ENCODE measurements at places on chromosomes 11 and 22.

GRCh38 chr22:44032126-44032730, 8.1 kb downstream of the PARVB start:
- no peak for DNase-seq

DNA sequence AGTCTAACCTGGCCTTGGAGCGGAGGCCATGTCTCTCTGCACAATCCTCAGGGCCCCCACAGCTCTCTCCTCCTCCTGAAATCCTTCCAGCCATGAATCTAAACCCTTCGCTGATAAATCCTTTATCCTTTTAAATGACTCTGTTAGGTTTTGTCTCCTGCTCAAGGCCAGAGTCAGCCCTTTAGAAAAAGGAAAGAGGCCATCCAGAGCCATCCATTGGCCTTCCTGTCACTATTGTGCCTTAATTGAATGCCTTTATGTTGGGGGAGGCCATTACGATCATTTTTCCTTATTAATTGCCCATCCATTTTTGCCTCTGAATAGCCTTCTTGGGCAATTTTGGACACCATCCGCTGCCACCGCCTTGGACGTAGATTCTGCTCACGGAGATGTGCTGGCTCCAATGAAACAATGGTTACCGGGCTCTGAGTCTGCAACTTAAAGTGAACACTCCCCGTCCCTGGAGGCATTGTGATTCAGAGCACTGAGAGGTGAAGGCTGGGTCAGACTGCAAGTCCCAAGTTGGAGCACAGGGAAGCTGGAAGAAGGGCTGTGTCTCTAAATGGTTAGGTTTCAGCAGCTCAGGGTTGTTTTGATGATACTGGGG, 213.0 kb upstream of the E2F8 start:
- DNase-seq = no peak

GRCh38 chr11:57325735-57326048, 940 bp upstream of the TNKS1BP1 start:
- no peak for DNase-seq

DNA sequence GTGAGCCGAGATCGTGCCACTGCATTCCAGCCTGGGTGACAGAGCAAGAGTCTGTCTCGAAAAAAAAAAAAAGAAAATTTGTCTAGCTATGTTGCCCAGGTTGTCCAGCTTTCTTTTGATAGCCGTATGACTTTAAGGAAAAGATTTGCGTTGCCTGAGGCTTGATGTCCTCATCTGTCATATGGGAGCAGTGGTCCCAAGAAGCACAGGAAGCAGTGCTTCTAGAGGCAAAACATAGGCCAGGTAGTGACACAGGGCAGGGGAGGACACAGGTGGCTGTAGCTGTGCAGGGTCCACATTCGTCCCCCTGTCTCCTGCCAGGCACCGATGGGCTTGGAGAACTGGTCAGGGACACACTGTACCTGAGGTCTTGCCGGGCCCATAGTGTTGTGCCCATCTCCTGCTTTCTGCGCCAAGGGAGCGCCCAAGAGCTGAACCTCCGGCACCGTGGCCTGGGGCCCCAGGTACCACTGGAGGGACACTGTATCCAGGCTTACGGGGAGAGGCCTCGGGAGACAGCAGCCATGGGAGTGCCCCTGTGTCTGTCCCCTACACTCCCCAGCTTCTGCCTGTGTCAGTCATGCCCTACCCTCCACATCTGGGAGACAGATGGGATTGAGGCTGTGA, 1.4 kb downstream of the LRRC74B start:
- DNase-seq = no peak

DNA sequence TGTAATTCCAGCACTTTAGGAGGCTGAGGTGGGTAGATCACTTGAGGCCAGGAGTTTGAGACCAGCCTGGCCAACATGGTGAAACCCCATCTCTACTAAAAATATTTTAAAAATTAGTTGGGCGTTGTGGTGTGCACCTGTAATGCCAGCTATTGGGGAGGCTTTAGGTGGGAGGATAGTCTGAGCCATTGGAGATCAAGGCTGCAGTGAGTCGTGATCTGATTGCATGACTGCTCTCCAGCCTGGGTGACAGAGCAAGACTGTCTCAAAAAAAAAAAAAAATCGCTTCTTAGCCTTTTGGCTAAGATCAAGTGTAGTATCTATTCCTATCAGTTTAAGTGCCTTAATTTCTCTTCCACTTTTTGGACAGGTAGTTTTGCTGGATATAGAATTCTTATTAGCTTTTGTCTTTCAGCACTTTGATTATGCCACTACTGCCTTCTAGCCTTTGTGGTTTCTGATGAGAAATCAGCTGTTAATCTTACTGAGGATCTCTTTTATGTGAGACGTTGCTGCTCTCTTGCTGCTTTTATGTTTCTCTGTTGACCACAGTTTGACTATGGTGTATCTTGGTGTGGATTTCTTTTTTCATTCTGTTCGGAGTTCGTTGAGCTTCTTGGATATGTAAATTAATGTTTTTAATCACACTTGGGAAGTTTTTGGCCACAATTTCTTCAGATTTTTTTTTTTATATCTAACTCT, 24.7 kb downstream of the CHEK1 start:
- no peak for DNase-seq

DNA sequence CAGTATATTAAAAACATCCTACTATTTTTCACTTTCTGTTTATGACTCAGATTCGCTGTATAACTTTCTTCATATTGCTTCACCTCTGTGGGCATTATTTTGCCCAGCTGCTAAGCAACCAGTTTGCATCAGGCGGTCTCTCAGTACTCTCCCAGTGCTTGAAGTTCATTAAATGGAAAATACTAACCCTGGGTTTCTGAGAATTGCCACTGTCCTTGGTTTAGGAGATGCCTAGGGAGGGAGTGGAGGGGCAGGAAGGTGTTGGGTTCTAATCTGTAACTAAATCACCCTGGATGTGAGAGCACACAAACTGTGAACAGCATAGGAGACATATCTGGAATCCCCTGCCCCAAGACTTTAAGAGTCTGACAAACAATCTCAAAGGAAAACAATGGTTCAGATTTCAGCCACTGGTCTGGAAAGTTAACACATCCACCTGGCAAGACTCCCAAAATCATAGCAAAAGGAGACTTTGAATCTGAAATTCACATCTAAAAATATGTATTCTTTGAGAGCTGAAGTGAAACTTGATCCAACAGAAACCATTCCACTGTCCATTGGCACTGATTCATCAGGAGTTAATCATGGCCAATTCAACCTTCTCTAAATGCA, 540.0 kb downstream of the SOX6 start:
- DNase-seq = peak; percentile 35

DNA sequence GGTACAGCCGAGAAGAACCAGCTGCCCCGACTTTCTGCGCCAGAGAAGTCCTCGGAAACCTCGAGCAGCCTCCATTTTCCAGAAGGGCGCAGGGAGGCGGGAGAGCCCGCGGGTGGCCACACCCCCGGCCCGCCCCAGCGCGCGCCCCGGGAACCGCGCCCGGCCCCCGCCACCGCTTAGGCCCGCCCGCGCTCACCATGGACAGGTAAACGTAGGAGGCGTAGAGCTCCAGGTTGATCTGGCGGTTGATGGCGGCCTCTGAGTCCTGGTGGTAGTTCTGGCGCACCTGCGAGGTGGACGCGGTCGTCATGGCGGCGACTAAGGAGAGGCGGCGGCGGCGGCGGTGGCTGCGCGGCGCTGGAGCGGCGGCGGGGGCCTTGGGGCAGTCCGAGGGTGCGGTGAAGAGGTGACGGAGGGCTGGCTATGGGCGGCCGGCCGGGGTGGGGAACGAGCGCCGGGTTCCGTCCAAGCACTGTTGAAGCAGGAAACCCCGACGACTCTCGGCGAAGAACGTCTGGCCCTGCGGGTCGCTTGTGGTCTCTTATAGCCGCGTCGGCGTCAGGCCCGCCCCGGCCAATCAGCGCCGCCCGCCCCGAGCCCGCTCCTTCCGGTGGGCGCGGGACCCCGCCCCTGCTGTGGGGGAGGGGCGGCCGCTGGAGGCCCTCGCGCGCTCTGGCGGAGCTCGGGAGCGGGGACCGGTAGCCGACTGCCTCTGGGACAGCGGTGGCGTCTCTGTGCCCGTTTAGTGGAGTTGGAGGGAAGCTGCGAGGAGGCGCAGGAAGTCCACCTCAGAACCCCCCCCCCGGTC, at the start of gene FTH1:
Gene FTH1, minus strand, starts transcription at position 519 of the 808 bp plus-strand sequence. Its CDS starts 209 bp downstream, at position 310.
- DNase-seq = peak; percentile 95

DNA sequence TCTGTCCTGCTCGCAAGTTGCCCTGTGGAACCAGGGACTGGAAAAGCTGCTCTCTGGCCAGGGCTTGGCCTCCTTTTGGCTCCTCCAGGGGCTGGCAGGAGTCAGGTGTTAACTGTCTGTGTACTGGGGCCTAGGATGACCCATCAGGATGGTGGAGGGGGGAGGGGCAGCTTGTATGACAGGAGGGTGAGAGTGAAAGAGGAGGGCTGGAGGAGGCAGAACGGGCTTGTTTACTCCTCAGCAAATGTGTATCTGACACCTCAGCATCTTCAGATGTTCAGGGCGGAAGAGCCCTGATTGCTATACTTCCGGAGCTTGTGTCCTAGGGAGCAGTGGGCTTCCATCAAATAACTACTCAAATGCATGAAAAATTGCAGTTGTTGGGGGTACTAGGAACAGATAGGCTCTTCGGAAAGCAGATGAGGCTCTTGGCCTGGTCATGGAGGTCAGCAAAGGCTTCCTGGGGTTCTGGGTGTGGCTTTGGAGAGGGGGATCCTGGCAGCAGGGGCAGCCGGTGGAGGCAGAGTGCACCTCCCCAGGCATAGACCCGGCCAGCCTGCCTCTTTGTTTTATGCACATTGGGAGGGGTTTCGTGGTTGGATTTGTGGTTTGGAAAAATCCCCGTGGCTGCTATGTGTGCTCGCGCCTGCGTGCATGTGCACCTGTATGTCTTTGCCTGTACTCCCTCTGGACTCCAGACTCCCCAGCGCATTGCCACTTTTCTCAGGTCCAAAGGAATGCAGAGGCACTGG, 31.2 kb downstream of the CD82 start:
- DNase-seq = peak; percentile 87

- no peak for DNase-seq
Observed at GRCh38 chr11:105181521-105181920, 42.0 kb upstream of the CARD18 start.

DNA sequence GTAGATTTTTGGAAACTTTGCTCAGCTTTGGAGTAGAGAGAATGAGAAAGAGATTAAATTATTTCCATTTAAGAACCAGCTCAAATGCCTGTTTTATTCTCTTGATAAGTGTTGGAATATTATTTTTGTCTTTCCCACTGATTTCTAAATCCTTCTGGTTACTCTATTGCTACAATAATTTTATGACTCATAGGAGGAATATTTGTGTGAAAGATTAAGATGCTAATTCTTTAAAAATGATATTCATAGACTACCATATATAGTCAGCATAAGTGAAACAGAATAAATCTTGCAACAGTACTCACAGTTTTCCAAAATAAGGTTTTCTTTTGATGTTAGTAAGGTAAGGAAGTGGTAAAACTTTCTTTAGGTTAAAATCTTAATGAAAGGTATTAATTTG, 60.9 kb downstream of the YAP1 start:
- DNase-seq = no peak

- DNase-seq = no peak
Observed at GRCh38 chr11:10651656-10652361, 41.7 kb downstream of the IRAG1 start.

DNA sequence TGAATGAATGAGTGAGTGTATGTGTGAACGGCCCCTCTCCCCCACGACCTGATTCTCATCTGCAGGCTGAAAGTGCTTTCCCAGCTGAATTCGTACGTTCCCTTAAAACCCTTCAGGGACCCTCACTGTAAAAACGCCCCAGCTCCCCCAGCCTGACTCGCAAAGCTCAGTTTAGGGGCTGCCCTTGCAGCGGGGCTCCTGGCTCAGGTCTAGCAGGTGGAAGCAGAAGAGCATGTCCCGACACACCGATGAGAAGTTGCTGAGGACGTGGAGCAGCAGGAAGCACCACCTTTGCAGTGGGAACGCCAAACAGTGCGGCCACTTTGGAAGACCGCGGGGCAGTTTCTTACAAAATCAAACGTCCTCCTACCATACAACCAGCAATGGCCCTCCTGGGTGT, 3.6 kb upstream of the MRPL23 start:
- DNase-seq = no peak

- no peak for DNase-seq
Observed at GRCh38 chr11:93492464-93493251, 50.5 kb downstream of the SMCO4 start.

GRCh38 chr11:118636569-118637290, 29.3 kb downstream of the PHLDB1 start:
- no peak for DNase-seq

DNA sequence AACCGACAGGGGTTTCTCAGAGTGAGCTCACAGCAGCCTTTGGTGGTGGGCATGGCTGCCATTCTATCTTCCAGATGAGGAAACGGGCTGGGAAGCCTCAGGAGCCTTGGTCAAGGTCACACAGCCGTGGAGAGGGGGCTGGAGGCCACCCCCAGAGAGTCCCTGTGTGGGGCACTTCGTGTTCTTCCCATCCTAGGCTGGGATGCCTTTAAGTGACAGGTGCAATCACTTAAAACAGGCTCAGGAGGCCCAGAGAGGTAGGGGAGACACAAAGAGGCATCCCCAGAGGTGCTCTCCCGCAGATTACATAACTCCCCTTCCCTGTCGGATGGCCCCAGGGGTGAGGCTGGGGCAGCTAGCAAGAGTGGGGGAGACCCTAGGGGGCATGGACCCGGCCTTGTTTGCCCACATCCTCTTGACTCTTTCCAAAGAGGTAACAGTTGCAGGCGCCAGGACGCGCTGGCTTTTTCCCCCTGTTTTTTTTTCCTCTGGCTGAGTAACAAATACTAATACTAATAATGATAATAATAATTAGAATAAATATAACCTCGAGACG, 17.5 kb upstream of the SHISAL1 start:
- DNase-seq = no peak

GRCh38 chr11:20668131-20668809, 1.1 kb upstream of the NELL1 start:
- DNase-seq = no peak

GRCh38 chr22:36244522-36245391, 5.4 kb upstream of the APOL2 start:
- no peak for DNase-seq
